ENCODE measurements at places on chromosomes 7 and 10. TPM values are rescaled to one million over a fixed set of nuclear protein-coding genes. Genes with fewer than 3 reads are reported as not detected.

The EGFR gene
- total RNA-seq, result 42.5 TPM

The FBXO24 gene
- total RNA-seq, result 1.8 TPM

The CPVL gene
- 4.0 TPM for total RNA-seq

The PITX3 gene
- total RNA-seq, result not detected

The NPC1L1 gene
- total RNA-seq, result 0.52 TPM

The TAS2R41 gene
- not detected for total RNA-seq

The ANKRD16 gene
- total RNA-seq, result 13.0 TPM

The SYT15 gene
- total RNA-seq, result 6.3 TPM

DNA sequence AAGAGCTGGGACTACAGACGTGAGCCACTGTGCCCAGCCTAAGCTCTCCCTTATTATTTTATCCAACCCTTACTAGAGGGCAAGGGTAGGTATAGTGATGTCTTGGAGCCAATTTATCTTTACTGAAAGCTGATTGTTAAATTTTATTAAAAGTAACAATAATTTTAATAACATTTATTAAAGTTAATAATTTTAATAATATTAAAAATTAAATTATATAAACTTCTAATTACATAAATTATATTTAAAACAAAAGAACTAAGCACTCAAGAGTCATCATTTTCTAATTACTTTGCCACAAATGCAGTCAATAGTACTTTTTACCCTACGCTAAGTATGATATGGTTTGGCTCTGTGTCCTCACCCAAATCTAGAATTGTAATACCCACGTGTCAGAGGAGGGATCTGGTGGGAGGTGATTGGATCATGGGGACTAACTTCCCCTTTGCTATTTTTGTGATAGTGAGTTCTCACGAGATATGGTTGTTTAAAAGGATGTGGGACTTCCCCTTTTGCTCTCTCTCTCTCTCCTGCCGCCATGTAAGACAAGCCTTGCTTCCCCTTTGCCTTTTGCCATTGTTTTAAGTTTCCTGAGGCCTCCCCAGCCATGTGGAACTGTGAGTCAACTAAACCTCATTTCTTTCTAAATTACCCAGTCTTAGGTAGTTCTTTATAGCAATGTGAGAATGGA lies 58.4 kb upstream of the ETV1 start:
- no peak for DNase-seq

- DNase-seq, result no peak
Observed at GRCh38 chr10:62057359-62057758, 155.9 kb downstream of the ARID5B start.

DNA sequence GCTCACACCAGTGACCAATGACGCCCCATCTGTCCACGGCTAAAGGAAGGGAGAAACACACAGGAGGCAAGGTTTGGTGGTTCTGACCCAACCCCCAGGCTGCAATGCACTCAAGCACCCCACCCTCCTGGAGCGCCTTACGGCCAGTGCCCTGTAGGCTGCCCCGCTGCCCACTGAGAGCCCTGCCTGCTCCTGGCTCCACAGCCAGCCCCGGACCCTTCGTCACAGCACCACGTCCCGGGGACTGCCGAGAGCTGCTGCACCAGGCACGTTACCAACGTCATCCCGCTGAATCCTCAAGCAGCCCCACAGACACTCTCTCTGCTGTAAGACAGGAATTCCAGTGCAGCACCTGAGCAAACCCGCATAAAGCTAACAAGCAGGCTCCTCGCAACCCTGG lies 87.8 kb downstream of the MAD1L1 start:
- DNase-seq, result no peak

- DNase-seq, result no peak
Observed at GRCh38 chr10:14930610-14931009, 23.3 kb downstream of the DCLRE1C start.

DNA sequence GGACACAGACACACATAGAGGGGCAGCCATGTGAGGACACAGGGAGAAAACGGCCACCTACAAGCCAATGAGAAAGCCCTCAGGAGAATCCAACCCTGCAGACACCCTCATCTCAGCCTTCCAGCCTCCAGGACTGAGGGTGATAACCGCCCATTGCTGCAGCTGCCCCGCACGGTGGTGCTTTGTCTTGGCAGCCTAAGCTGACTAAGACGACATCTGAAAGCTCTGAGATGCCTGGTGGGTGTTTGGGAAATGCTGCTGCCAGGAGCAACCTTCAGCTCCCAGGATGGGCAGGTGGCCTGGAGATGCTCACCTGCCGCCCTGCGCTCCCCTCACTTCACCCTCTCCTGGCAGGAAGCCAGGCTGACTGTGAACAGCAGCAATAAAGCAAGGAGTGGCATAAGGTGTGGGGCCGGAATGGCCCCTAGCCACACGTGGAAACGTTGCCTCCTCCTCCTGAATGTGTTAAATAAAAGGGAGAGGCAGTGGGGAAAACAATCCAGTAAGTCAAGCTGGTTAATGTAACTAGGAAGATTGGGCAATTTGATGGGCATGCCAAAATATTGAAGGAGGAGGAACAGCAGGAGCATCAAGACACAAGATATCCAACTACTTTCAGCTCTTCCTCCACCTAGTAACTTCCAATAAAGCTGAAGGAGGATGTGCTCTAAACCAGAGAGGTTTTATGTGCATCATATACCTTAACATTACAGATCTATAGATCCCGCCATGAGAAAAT lies 121.5 kb downstream of the TNS3 start:
- DNase-seq, result no peak

DNA sequence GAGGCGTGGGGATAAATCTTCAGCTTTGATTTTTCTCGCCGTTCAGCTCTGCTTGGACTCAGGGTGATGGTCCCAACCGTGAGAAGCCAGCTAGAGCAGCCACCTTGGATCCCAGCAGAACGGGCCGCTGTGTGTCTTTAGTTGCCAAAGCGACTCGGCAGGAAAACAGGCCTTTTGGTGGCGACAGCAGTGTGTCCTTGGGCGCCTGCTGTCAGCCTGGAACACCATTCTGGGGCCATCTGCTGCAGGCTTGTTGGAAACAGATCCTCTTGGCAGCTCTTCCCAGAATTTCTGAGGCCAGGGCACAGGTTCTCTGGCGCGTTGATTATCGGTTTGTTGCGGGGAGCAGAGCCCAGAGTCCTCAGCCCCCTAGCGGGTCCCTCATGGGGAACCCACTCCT lies 97.6 kb downstream of the CUX1 start:
- DNase-seq, result peak; percentile 26

GRCh38 chr7:48660306-48660870 lies 264.0 kb upstream of the CDC14C start:
- no peak for DNase-seq

DNA sequence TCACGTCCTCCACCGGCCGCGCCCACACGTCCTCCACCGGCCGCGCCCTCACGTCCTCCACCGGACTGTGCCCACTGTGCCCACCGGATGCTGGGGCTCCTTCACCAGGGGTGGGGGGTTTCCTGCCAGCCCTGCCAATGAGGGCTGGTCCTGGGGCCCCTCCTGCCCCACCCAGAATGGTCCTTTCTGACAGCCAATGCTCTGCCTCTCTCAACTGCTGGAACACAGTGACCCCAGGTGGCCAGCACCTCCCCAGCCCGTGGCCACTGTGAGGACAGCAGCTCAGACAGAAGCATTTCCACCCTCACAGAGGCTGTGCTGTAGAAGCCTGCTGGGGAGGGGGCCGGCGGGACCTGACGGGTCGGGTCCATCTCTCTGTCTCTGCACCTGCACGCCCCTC lies 90.1 kb upstream of the DNAAF5 start:
- DNase-seq, result peak; percentile 52
